ENCODE measurements at places on chromosomes 12 and 14.
A peak's percentile ranks its signal among the peaks of the same experiment; 100 is the strongest.

- no peak for DNase-seq
- no peaks in the 10 kb centered on the region for H3K4me1 ChIP-seq
- no peaks in the 10 kb centered on the region for H3K36me3 ChIP-seq
- peaks cover 3% of the 10 kb centered on the region for H3K27me3 ChIP-seq
- no peak overlapping the region for H3K4me3 ChIP-seq
Observed at GRCh38 chr12:58163021-58163420, 221.7 kb downstream of the ATP23 start.

GRCh38 chr14:105019861-105020814 lies 745 bp downstream of the CDCA4 start:
- H3K4me1 ChIP-seq: peaks cover 50% of the 10 kb centered on the region
- H3K36me3 ChIP-seq: peaks cover 53% of the 10 kb centered on the region
- DNase-seq: peak; percentile 57
- H3K27me3 ChIP-seq: no peaks in the 10 kb centered on the region

GRCh38 chr12:64293654-64294364 lies 71.7 kb upstream of the KICS2 start:
- H3K4me1 ChIP-seq: no peaks in the 10 kb centered on the region
- no peaks in the 10 kb centered on the region for H3K36me3 ChIP-seq
- H3K4me3 ChIP-seq: no peak overlapping the region
- no peak for DNase-seq
- no peak overlapping the region for H3K27ac ChIP-seq

DNA sequence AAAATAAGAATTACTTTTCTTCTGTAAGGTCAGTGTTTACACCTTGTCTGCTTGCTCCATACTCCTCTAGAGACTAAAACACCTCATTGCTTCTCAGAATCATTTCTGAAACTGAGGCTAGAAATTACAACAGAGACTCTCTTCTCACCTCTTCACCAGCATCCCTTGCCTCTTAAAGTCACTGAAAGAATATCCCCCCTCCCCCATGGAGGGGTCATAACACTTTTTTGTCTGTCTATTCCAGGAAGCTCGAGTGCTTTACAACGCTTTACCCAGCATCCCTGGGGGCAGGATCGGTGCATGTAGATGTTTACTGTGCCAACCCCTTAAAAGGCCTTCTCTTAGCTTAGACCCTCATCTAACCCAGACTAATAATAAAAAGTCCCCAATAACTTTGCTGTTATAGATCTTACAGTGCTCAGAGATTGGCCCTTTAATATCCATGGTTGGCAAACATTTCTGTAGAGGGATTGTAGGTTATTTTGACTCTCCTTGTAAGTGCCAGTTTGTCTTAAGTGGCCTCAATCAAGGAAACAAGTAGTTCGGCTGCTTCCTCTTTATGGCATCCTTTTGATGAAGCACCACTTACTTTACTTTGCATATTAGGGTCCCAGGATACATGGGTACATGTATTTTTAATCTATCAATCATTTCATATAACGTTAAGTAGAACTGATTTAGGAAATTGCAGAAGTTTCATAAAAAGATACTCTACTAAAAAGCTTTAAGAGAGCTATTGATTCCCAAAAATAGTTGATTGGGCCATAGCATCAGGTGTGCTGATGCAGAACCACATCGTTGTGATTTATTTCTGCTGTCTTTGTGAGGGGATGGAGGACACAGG lies 29.3 kb downstream of the PRKCH start:
- H3K4me3 ChIP-seq: no peak overlapping the region
- DNase-seq: no peak
- H3K36me3 ChIP-seq: peaks cover under 1% of the 10 kb centered on the region
- peaks cover 34% of the 10 kb centered on the region for H3K4me1 ChIP-seq
- no peaks in the 10 kb centered on the region for H3K27me3 ChIP-seq

GRCh38 chr12:115118177-115118724 lies 434.3 kb upstream of the TBX3 start:
- no peaks in the 10 kb centered on the region for H3K4me1 ChIP-seq
- H3K4me3 ChIP-seq: no peak overlapping the region
- DNase-seq: no peak
- H3K27me3 ChIP-seq: no peaks in the 10 kb centered on the region

- no peaks in the 10 kb centered on the region for H3K36me3 ChIP-seq
- H3K4me1 ChIP-seq: no peaks in the 10 kb centered on the region
- DNase-seq: no peak
Observed at GRCh38 chr12:128265566-128265965, 1.4 kb upstream of the TMEM132C start.

DNA sequence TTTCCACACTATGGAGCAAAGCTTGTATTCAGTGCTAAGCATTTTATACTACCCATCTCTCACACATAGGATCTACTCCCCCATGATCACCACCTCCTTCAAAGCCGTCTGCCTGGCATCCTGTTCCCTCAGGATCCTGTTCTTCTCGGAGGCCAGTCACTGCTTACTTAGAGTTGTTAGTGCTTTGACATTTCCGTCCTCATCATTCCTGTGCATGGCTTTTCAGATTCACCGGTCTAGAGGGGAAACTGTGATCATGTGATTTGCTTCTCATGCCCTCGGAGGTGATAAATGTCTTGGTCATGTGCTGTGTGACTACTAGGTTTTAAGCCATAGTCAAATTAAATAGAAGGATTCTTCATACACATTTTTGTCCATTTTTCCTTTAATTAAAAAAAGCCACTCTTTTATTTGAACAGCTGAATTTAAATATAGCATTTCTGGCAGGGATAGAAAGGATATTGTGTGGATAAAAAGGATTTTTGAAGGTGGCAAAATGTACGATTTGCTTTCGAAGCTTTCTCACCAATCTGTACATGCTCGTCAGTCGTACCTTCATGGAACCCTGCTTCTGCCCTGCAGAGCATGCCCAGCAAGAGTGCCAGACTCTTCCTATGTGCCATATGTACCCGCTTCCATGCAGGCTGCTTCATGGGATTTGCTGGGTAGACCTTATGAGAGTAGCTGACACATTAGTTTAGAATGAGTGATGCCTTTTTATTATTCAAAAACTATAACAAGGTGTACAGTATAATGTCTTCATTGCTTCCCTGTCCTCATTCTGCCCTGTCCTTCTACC lies 53.3 kb downstream of the BMAL2 start:
- H3K4me3 ChIP-seq: no peak overlapping the region
- no peaks in the 10 kb centered on the region for H3K36me3 ChIP-seq
- no peak overlapping the region for H3K27ac ChIP-seq
- no peaks in the 10 kb centered on the region for H3K4me1 ChIP-seq
- peaks cover 6% of the 10 kb centered on the region for H3K27me3 ChIP-seq

DNA sequence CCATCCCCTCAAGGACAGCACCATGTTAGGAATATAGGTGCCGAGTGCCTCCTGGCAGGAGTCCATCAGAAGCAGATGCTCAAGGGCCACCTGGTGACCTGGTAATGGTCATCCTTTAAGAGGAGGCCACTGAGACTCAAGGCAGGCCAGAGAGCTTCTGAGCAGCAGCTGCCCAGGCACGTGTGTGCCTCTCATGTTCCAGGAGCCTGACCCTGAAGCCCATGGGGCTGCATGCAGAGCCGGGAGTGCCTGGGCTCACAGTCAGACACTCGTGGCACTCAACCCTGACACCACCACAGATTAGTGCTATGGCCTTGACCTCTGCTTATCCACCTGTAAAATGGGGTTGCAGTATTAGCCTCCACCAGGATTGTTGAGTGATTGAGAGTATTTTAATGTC lies 45.6 kb downstream of the C14orf132 start:
- H3K4me1 ChIP-seq: no peaks in the 10 kb centered on the region
- no peaks in the 10 kb centered on the region for H3K36me3 ChIP-seq
- H3K4me3 ChIP-seq: no peak overlapping the region
- no peaks in the 10 kb centered on the region for H3K27me3 ChIP-seq
- H3K27ac ChIP-seq: no peak overlapping the region
- no peak for DNase-seq

DNA sequence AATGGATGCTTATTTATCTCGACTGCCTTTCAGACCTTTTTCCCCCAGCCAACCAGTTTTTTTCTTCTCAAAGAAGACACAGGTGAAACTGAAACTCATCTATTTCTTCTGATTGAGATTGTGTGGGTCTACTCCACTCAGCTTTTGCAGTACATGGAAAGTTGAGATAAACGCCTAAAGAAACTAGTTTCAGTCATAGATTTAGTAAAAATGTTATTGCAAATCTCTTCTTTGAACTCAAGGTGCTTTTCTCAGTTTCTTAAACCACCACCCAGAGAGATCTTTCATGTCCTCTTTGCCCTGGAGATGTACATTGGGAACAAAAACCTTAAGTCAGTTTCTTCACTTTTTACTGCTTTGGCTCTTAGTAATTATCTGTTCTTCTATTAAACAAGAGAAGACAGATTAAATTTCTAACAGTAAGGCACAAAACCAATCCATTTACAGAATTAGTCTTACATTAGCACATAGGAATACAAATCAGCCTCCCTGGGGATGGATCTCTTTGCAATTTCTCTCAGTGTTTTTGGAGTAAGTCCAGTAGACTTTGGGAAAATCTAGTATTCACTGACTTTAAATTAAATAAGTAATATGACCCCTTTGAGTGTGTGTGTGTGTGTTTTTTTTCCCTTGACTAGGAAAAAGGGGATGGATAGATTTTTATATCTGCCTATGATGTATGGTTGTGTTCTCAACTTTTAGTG lies 11.6 kb downstream of the FBXW8 start:
- H3K4me1 ChIP-seq: peaks cover 35% of the 10 kb centered on the region
- no peak overlapping the region for H3K27ac ChIP-seq
- no peaks in the 10 kb centered on the region for H3K36me3 ChIP-seq
- no peaks in the 10 kb centered on the region for H3K27me3 ChIP-seq

DNA sequence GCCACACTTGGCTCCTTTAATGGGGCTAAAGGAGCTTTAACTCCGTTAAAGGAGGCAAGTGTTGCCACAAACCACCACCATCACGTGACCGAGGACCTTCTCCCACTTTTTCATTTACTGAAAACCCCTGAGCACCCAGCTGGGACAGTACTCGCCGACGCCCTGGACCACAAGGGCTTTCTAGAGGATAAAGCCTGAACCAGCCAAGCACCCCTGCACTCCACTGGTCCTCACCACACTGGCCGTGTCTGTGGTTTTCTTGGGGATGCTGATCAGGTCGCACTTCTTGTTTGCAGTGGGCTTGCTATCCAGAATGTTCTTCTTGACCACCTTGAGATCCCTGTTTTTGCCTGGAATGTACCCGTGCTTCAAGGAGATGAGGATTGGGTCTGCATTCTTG lies 14.7 kb upstream of the SELPLG start:
- H3K36me3 ChIP-seq: peaks cover 92% of the 10 kb centered on the region
- H3K27me3 ChIP-seq: no peaks in the 10 kb centered on the region
- H3K4me1 ChIP-seq: peaks cover 10% of the 10 kb centered on the region
- H3K4me3 ChIP-seq: no peak overlapping the region
- no peak for DNase-seq

GRCh38 chr14:98689951-98690350 lies 582.0 kb downstream of the BCL11B start:
- no peaks in the 10 kb centered on the region for H3K36me3 ChIP-seq
- no peak overlapping the region for H3K27ac ChIP-seq
- no peak overlapping the region for H3K4me3 ChIP-seq
- no peaks in the 10 kb centered on the region for H3K4me1 ChIP-seq

- peaks cover 3% of the 10 kb centered on the region for H3K27me3 ChIP-seq
- H3K27ac ChIP-seq: no peak overlapping the region
- no peak for DNase-seq
- H3K4me1 ChIP-seq: no peaks in the 10 kb centered on the region
- H3K4me3 ChIP-seq: no peak overlapping the region
Observed at GRCh38 chr12:241266-241665, 21.4 kb downstream of the SLC6A13 start.

- no peaks in the 10 kb centered on the region for H3K36me3 ChIP-seq
- H3K27ac ChIP-seq: no peak overlapping the region
- H3K4me3 ChIP-seq: no peak overlapping the region
- H3K4me1 ChIP-seq: peaks cover 15% of the 10 kb centered on the region
- DNase-seq: no peak
Observed at GRCh38 chr12:25585662-25586061, 32.6 kb upstream of the LMNTD1 start.

GRCh38 chr12:88658009-88658408 lies 77.7 kb upstream of the KITLG start:
- no peaks in the 10 kb centered on the region for H3K4me1 ChIP-seq
- no peaks in the 10 kb centered on the region for H3K36me3 ChIP-seq
- peaks cover 3% of the 10 kb centered on the region for H3K27me3 ChIP-seq
- no peak for DNase-seq

DNA sequence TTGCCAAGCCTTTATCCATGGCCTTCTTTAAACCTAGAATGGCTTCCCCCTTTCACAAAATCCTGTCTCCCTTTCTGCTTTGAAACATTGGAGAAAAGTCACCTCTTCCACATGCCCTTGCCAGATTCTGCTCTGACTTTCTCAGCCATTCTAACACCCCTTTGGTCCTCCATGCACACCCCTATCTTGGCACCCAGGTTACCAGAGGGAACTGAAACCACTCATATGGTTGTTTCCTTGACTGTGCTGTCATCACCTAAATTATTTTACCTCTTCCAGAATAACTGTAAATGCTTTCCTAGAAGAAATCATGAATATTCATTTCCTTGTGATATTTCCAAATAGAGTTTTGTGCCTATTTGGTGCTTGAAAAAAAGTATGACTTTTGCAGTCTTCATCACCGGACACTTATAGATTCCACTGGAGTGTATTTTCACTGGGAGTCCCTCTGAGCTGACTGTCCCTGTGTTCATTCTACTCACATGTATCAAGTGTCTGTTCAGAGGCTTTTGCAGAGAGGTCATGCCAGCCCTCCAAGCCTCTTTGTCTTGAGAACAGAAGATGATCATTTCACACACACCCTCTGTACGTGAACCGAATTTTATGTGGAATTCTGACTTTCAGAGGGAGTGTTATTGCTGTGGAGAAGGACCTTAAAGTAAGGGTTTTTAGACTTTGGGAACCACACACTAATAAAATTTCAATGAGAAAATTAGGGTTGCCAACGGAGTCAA lies 74.1 kb downstream of the PLXNC1 start:
- no peaks in the 10 kb centered on the region for H3K36me3 ChIP-seq
- no peaks in the 10 kb centered on the region for H3K27me3 ChIP-seq
- H3K27ac ChIP-seq: no peak overlapping the region
- H3K4me1 ChIP-seq: no peaks in the 10 kb centered on the region

DNA sequence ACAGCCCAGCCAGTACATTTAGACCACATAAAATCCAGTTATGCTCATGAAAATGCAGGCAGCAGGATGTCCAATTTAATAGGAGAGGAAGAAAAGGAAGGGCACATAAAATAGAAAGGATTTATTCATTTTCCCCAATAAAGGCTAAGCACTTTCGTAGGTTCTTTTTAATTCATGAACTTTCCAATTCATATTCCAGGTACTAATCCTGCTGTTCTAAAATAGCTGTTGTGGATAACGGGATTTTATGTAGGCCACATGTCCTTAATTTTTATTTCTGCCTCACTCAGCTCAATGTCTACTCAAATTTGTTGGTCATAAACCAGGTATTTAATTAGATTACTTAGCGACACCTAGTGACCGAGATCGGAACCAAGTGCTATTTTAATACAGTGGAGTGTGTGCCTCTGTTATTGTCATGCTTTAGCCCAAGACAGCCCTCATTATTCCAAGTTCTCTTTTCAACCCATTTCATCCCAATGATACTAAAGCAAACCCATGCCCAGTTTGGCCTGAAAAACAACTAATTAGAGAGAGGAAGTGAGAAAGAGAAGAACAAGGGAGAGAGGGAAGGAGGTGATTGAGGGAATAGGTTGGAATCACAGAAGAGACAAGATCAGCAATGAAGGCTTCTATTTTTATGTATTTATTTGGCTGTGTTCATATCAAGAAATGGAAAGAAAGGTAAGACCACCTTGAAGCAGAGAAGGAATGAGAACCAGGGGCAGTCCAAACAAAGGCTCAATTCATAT lies 45.9 kb upstream of the IFNG-AS1 start:
- H3K36me3 ChIP-seq: no peaks in the 10 kb centered on the region
- no peak overlapping the region for H3K27ac ChIP-seq
- H3K4me1 ChIP-seq: no peaks in the 10 kb centered on the region
- H3K4me3 ChIP-seq: no peak overlapping the region
- peaks cover 6% of the 10 kb centered on the region for H3K27me3 ChIP-seq
